A549 treated with Hydrocortisone at 1 μM for 4 hours (cell line): ENCODE measurements at places on chromosomes 3 and 15. TPM values are rescaled to one million over a fixed set of nuclear protein-coding genes. Genes with fewer than 3 reads are reported as not detected.

The EIF4A2 gene
- 126 to 149 TPM (median 136 TPM) in 5 replicates for total RNA-seq

The PAK6 gene
- total RNA-seq = 0.17 to 0.45 TPM (median 0.29 TPM) in 5 replicates

The TARS3 gene
- total RNA-seq = 6.5 to 9.9 TPM (median 7.7 TPM) in 5 replicates

The PCOLCE2 gene
- 23.6 to 34.5 TPM (median 24.0 TPM) in 5 replicates for total RNA-seq

The SEMA7A gene
- total RNA-seq = 1.3 to 1.7 TPM (median 1.5 TPM) in 5 replicates

The SH2D7 gene
- not detected in 5 replicates for total RNA-seq

The GATM gene
- total RNA-seq = 1.8 to 3.2 TPM (median 2.4 TPM) in 5 replicates

The FAM107A gene
- total RNA-seq = 0.17 to 0.29 TPM (median 0.22 TPM) in 5 replicates

The AMOTL2 gene
- total RNA-seq = 48.8 to 54.2 TPM (median 50.3 TPM) in 5 replicates

The SLC6A1 gene
- 0.06 TPM in 1 of 5 replicates, not detected in the others for total RNA-seq

The OGG1 gene
- 13.5 to 18.2 TPM (median 16.6 TPM) in 5 replicates for total RNA-seq

The TUSC7 gene
- total RNA-seq = not detected in 5 replicates
